Renal cortex interstitium (tissue), 15 donors: ENCODE measurements at places on chromosomes 7 and 10. TPM values are rescaled to one million over a fixed set of nuclear protein-coding genes. Genes with fewer than 3 reads are reported as not detected.

GRCh38 chr10:129501652-129502436, 34.8 kb downstream of the MGMT start:
- no peak for DNase-seq

- peak; percentile 60 for DNase-seq
Observed at GRCh38 chr10:122504610-122504950, 43.2 kb downstream of the HTRA1 start.

DNA sequence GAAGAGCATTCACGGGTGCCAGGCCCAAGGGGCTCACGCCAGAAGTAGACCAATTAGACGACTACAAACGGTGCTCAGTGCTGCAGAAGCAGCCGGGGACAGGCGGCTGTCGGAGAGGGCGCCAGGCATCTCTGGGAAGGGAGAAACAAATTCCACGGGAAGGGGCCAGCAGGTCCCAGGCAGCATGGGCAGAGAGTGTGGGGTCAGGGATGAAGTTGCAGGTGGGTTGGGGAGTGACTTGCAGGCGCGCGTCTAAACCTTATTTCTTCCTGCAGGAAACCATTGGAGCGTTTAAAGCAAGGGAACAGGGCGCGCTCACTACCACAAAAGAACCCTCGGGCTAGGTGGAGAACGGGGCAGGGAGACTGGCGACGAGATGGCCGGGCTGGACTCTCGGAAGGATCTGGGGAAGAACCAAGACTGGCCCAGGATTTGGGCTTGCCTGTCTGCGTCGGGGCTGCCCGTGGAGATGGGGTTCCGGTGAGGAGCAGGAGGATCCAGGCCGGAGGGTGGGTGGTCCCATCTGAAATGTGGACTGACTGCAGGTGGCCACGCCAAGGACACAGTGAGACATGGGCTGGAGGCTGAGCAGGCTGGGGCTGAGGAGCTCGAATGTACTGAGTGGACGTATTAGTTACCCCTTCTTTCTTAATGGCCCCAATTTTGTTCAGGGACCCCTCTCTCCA, 116.3 kb upstream of the DIP2C start:
- DNase-seq: no peak

DNA sequence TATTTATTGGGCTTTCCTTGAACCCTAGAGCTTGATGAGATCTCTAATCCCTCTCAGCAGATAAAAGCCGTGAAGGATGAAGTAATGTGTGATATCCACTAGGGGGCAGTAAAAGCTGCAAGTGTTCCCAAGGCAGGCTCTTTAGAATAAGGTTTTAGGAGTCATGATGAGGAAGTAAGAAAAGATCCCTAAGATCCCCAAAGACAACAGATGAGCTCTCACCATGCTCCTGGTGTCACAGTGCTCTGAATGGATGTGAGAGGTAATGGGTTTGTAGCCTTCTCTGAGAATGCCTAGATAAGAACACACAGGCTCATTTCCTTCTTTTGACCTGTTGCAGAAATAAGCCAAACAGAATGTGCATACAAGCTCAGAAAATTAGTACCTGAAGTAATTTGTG, 70.4 kb upstream of the ITPRID1 start:
- DNase-seq: peak; percentile 22

- DNase-seq: no peak
Observed at GRCh38 chr10:97647556-97647955, 7.1 kb downstream of the PI4K2A start.

- DNase-seq: no peak
Observed at GRCh38 chr7:88522771-88523293, 216.1 kb upstream of the STEAP4 start.

- DNase-seq: no peak
Observed at GRCh38 chr7:26948617-26949118, 84.3 kb upstream of the SKAP2 start.

DNA sequence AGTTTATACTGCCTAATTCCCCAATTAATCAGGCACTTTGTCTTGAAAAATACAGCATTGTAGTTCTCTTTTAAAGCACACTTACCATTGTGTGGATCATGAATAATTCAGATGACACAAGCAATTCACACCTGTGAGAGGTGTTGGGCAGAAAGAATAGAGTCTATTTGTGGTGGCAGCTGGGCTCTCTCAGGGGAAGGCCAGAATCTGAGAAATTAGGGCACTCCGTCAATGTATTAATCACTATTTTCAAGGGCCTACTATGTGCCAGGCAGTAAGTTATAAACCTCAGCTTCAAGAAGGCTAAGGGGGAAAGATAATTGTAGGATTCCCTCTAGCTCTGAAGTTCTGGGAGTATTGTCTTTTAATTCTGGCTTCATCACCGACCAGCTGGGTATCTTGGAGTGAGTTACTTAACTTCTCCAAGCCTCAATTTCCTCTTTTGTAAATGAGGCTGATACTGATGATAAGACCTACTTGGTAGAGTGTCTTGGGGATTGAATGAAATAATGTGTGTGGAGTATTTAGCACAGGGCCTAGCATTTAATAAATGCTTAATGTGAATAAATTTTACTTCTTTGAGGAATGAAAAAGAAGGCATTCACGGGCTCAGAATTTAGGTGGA, 2.5 kb downstream of the CHN2 start:
- no peak for DNase-seq

DNA sequence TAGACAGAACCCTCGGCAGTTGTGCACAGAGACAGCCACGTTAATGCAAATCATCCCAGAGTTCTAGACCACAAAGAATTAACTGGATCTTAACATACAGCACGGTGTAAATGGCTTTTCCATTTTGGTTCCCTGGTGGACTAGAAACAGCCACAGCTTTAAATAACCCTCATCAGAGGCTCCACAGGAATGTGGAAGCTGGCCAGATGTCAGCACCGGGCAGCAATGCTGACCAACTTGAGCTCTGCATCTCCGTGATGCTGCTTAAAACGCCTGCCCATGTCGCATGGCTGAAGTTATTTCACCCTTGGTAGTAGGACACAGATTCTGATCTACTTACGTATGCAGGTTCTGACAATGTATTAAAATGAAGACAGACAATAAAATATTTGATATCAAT, 24.5 kb downstream of the RSU1 start:
- DNase-seq: no peak

- DNase-seq: no peak
Observed at GRCh38 chr7:81685270-81685868, 84.5 kb downstream of the HGF start.

- no peak for DNase-seq
Observed at GRCh38 chr10:70508912-70509756, 30.6 kb downstream of the PALD1 start.

- no peak for DNase-seq
Observed at GRCh38 chr7:64625114-64626082, 40.5 kb upstream of the ZNF107 start.

The VAX1 gene
- not detected for polyA plus RNA-seq

The NPSR1 gene
- polyA plus RNA-seq: not detected

The CYP3A4 gene
- polyA plus RNA-seq: 0.27 TPM

The MALRD1 gene
- polyA plus RNA-seq: 2.1 TPM

The SPDYE3 gene
- 9.0 TPM for polyA plus RNA-seq

The TAS2R41 gene
- polyA plus RNA-seq: not detected

The CH25H gene
- polyA plus RNA-seq: 0.20 TPM

The SFTPA2 gene
- not detected for polyA plus RNA-seq

The PIP4K2A gene
- 22.6 TPM for polyA plus RNA-seq

The KCNIP2 gene
- polyA plus RNA-seq: 4.2 TPM
